ENCODE measurements at places on chromosomes 7 and 10. TPM values are rescaled to one million over a fixed set of nuclear protein-coding genes. Genes with fewer than 3 reads are reported as not detected.

DNA sequence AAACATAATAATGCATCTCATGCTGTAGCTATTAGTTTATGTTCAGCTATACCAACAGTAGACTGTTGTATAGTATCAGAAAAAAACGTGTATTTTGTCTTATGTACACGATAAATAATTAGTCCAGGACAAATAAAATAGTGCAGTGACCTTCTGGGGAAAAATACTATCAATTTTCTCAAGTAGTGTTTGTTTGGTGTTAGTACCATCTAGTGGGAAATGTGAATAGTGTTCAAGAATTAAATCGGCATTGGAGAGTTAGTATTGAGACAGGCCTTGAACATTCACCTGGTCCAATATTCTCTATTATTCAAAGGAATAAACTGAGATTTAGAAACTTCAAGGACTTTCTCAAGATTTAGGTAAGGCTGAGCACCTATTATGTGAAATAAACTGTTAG, 21.7 kb upstream of the OR2A5 start:
- H3K27ac ChIP-seq, result no peak overlapping the region
- peak; percentile 47 for DNase-seq
- no peaks in the 10 kb centered on the region for H3K36me3 ChIP-seq
- H3K4me3 ChIP-seq, result no peak overlapping the region
- H3K27me3 ChIP-seq, result no peaks in the 10 kb centered on the region
- H3K4me1 ChIP-seq, result no peaks in the 10 kb centered on the region

- no peaks in the 10 kb centered on the region for H3K27me3 ChIP-seq
- H3K4me1 ChIP-seq, result no peaks in the 10 kb centered on the region
- no peak overlapping the region for H3K4me3 ChIP-seq
- H3K36me3 ChIP-seq, result no peaks in the 10 kb centered on the region
- no peak for DNase-seq
Measured at GRCh38 chr10:54745436-54745835, 55.6 kb downstream of the PCDH15 start.

- H3K4me1 ChIP-seq, result no peaks in the 10 kb centered on the region
- no peak overlapping the region for H3K4me3 ChIP-seq
- no peaks in the 10 kb centered on the region for H3K36me3 ChIP-seq
- H3K27ac ChIP-seq, result no peak overlapping the region
- no peak for DNase-seq
Measured at GRCh38 chr7:93030605-93031225, 87.1 kb downstream of the SAMD9 start.

DNA sequence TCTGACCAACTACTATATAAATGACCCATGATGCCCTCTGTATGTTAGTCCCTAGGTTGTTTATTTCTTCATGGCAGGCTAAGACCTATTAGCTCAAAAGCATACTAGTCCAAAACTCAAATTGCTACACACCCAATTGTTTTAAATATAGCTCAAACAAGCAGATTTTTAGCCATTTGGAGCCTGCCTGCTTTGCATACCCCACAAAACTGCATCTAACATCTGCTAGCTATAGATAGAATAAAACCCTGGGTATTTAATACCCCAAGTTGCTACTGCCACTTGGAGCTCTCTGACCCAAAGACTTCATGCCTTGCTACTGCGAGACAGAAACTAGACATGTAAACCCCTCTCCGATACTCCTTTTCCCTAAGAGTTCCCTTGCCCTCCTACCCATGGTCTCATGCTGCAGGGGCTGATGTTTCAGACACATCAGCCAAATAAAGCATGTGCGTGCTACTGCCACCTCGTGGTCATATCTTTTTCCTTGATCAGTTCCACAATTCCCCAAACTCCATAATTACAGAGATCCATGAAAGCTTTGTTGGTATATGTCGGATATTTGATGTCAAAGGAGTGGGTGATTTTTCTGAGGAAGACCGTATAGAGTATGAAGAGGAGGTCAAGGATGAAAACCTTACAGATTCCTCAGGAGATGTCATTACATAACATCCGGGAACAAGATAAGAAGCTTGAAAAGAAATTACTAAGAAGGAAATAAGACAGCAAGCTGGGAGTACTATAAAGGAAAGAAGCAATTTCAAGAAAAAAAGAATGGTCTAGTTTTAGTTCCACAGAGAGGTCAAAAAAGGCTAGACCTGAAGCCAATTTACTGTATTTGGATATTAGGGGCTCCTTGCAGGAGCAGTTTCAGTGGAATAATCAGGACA, 386.6 kb downstream of the SH2D4B start:
- DNase-seq, result peak; percentile 76
- H3K36me3 ChIP-seq, result no peaks in the 10 kb centered on the region
- H3K27ac ChIP-seq, result no peak overlapping the region
- no peaks in the 10 kb centered on the region for H3K4me1 ChIP-seq
- no peaks in the 10 kb centered on the region for H3K27me3 ChIP-seq
- H3K4me3 ChIP-seq, result no peak overlapping the region

GRCh38 chr10:123807444-123808035, 84.1 kb downstream of the CPXM2 start:
- no peak overlapping the region for H3K27ac ChIP-seq
- no peaks in the 10 kb centered on the region for H3K36me3 ChIP-seq

- no peaks in the 10 kb centered on the region for H3K4me1 ChIP-seq
- H3K27me3 ChIP-seq, result no peaks in the 10 kb centered on the region
- no peak overlapping the region for H3K4me3 ChIP-seq
- no peaks in the 10 kb centered on the region for H3K36me3 ChIP-seq
Measured at GRCh38 chr7:123231021-123232000, 31.5 kb upstream of the SLC13A1 start.

- H3K4me1 ChIP-seq, result no peaks in the 10 kb centered on the region
- H3K27ac ChIP-seq, result no peak overlapping the region
- no peaks in the 10 kb centered on the region for H3K27me3 ChIP-seq
- no peaks in the 10 kb centered on the region for H3K36me3 ChIP-seq
- no peak for DNase-seq
- no peak overlapping the region for H3K4me3 ChIP-seq
Measured at GRCh38 chr10:8416760-8417159, 362.3 kb downstream of the GATA3 start.

DNA sequence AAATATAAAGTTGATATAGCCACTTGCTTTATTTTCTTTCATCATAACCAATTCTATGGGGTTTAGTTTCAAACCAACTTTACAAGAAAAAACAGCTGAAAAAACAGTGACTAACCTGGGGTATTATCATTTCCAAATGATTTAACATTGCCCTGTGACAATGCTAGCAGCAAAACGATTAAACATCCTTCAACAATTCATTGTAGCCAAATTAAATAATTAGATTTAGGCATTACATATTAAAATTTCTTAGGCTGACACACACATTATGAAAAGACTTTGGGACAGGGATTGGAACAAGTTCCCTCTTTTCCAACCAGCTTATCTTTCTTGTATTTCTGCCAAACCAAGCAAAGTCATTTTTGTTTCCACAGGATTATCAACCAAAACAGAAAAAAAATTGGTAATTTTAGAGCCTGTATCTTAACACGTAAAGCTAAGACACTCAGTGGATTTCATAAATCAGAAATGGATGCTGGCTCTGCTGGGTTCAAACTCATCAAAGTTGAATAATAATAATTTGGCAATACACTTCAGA, 84.0 kb downstream of the SEMA3D start:
- H3K27me3 ChIP-seq, result no peaks in the 10 kb centered on the region
- no peaks in the 10 kb centered on the region for H3K4me1 ChIP-seq
- no peak for DNase-seq
- H3K36me3 ChIP-seq, result no peaks in the 10 kb centered on the region
- no peak overlapping the region for H3K27ac ChIP-seq

DNA sequence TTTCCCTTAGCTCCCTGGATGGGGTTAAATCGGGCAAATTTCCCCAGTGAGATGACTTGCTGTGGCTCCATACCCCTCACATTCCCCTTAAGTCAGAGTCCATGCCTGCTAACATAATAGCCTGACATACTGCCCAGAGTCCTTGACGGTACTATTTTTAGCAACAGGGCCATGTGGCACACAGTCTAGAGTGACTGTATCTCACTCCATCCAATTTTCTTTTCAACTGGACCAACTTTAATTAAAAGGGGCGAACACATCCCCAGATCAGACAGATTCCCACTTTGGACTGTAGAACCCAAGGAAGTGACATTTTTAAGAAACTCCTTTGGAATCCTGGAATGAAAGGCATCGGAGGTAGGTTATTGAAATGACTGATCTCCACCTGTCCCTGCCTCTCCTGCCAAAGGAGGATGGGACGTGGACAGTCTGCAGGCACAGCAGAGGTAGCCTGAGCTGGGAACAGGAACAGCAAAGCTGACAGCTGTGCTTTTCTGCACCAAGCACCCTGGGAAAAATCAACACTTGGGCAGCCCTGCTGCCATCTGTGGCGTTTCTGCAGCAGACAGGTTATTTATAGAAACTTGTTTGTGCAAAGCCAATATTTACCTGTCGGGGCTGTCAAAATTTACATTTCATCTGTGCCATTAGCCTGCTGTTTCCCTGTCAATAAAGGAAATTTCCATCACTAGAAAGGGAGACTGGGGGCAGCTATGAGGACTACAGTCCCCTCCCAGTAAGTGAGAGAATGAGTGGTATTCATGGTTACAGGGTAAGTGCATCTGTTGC, 221.5 kb upstream of the AOAH start:
- no peaks in the 10 kb centered on the region for H3K36me3 ChIP-seq
- no peaks in the 10 kb centered on the region for H3K27me3 ChIP-seq
- peaks cover 5% of the 10 kb centered on the region for H3K4me1 ChIP-seq

GRCh38 chr7:101094376-101094775, 9.1 kb downstream of the TRIM56 start:
- H3K4me3 ChIP-seq, result no peak overlapping the region
- no peaks in the 10 kb centered on the region for H3K27me3 ChIP-seq
- DNase-seq, result no peak
- no peaks in the 10 kb centered on the region for H3K4me1 ChIP-seq
- no peaks in the 10 kb centered on the region for H3K36me3 ChIP-seq

- H3K4me3 ChIP-seq, result no peak overlapping the region
- no peaks in the 10 kb centered on the region for H3K4me1 ChIP-seq
- no peak for DNase-seq
- no peaks in the 10 kb centered on the region for H3K36me3 ChIP-seq
Measured at GRCh38 chr7:110519851-110520250, 571.1 kb upstream of the LRRN3 start.

GRCh38 chr10:5887029-5887428, 2.7 kb downstream of the ANKRD16 start:
- H3K4me3 ChIP-seq, result no peak overlapping the region
- peaks cover 28% of the 10 kb centered on the region for H3K36me3 ChIP-seq
- peaks cover 29% of the 10 kb centered on the region for H3K4me1 ChIP-seq

DNA sequence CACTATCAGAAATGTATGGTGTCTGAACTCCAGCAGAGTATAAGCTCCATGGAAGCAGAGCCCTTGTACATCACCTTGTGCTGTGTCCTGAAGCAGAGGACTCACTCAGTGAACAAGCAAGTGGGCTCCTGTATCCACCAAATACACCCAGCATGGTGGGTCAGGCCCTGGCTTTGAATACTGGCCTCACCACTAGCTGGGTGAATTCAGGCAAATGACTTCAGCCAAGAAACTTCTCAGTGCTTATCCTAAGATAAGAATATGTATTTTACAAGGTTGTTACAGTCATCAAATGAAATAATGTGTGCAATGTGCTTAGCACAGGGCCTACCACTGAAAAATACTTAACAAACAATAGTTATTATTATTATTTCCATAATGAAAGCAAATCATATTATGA, 62.6 kb downstream of the CALD1 start:
- no peaks in the 10 kb centered on the region for H3K36me3 ChIP-seq
- no peaks in the 10 kb centered on the region for H3K27me3 ChIP-seq
- no peak overlapping the region for H3K27ac ChIP-seq
- no peak for DNase-seq

GRCh38 chr10:124344931-124345330, 73.8 kb downstream of the OAT start:
- DNase-seq, result no peak
- H3K27ac ChIP-seq, result no peak overlapping the region
- H3K4me1 ChIP-seq, result peaks cover 9% of the 10 kb centered on the region
- no peak overlapping the region for H3K4me3 ChIP-seq
- no peaks in the 10 kb centered on the region for H3K27me3 ChIP-seq

DNA sequence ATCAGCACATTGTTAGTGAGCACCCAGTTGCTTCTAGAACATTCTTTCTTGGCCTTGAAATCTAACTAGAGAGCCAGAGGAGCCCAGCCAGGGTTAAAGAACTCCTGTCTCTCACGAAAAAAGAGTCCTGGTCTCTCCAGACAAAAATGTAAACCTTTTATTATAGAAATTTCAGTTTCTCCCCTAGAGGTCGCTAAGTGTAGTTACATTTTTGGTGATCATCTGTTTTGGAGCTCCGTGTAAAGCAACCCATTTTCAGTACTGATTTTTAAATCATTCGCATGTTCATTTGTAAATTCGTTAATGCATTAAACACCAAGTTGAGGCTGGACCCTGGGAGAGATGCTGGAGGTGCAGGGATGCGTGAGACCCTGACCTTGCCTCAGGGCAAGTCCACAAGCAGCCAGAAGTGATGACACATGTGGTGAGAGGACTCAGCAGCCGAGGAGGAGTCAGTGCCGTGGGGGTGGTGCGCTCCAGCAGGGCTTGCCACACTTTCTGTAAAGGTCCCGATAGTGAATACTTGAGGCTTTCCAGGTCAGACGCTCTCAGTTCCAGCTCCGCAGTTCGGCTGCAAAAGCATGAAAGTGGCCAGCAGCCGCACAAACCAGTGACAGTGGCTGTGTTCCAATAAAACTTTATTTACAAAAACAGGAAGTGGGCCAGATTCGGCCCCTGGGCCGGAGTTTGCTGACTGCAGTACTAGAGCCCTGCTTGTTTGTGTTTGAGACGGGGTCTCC, 578.6 kb upstream of the FOXK1 start:
- no peak overlapping the region for H3K4me3 ChIP-seq
- H3K27me3 ChIP-seq, result no peaks in the 10 kb centered on the region
- H3K36me3 ChIP-seq, result no peaks in the 10 kb centered on the region
- no peak overlapping the region for H3K27ac ChIP-seq
- no peaks in the 10 kb centered on the region for H3K4me1 ChIP-seq

GRCh38 chr7:1293950-1294411, 61.3 kb downstream of the UNCX start:
- no peaks in the 10 kb centered on the region for H3K36me3 ChIP-seq
- DNase-seq, result no peak
- no peaks in the 10 kb centered on the region for H3K27me3 ChIP-seq
- H3K27ac ChIP-seq, result no peak overlapping the region

- no peaks in the 10 kb centered on the region for H3K36me3 ChIP-seq
- H3K27ac ChIP-seq, result no peak overlapping the region
- H3K27me3 ChIP-seq, result no peaks in the 10 kb centered on the region
- no peak overlapping the region for H3K4me3 ChIP-seq
- no peak for DNase-seq
- H3K4me1 ChIP-seq, result no peaks in the 10 kb centered on the region
Measured at GRCh38 chr7:102988631-102989560, 76.1 kb downstream of the LRRC17 start.

GRCh38 chr7:79593866-79594301, 140.4 kb upstream of the MAGI2 start:
- H3K4me1 ChIP-seq, result no peaks in the 10 kb centered on the region
- H3K27ac ChIP-seq, result no peak overlapping the region
- H3K27me3 ChIP-seq, result no peaks in the 10 kb centered on the region
- H3K4me3 ChIP-seq, result no peak overlapping the region
- H3K36me3 ChIP-seq, result no peaks in the 10 kb centered on the region

GRCh38 chr7:127904670-127904985, 126.6 kb downstream of the LRRC4 start:
- peak overlapping the region; percentile 86 for H3K27ac ChIP-seq
- peaks cover 75% of the 10 kb centered on the region for H3K4me1 ChIP-seq
- H3K27me3 ChIP-seq, result no peaks in the 10 kb centered on the region
- peaks cover 11% of the 10 kb centered on the region for H3K36me3 ChIP-seq
- DNase-seq, result peak; percentile 72
- H3K4me3 ChIP-seq, result peak overlapping the region; percentile 54

Gene AKR1C3
- not detected for total RNA-seq

Gene MACC1
- 30.4 TPM for total RNA-seq

Gene NYAP1
- total RNA-seq, result not detected

Gene LEP
- not detected for total RNA-seq

Gene PROSER2
- not detected for total RNA-seq

Gene ZNF12
- 29.0 TPM for total RNA-seq

Gene C10orf95
- not detected for total RNA-seq

Gene MSMB
- not detected for total RNA-seq

Gene FAM25A
- not detected for total RNA-seq

Gene CDH23
- total RNA-seq, result 2.1 TPM

Data from Karpas-422 (cell line).